ENCODE measurements at places on chromosomes 7 and 10.

- DNase-seq: no peak
Measured at GRCh38 chr7:132574223-132574622, 2.0 kb downstream of the PLXNA4 start.

- no peak for DNase-seq
Measured at GRCh38 chr7:135522509-135522908, 12.6 kb upstream of the CNOT4 start.

GRCh38 chr7:107966711-107967110, 36.2 kb downstream of the LAMB1 start:
- no peak for DNase-seq

- no peak for DNase-seq
Measured at GRCh38 chr7:92002720-92003119, 62.1 kb downstream of the AKAP9 start.

DNA sequence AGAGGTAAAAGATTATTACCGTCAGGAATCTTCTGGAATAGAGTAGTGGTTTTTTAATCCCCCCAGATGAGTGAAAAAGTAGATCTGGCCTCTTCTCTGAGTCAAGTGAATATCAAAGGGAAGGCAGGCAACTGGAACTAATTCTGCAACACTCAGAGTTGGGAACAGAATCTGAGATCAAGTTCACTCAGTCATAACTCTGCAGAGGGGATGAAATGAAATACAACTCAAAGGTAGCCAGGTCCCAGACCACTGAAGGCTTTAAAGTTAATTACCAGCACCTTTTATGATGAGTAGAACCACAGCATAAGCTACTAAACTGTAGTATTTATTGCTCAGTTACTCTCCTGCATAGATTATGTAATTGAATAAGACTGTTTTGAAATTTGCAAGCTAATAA, 455.6 kb upstream of the AKR1E2 start:
- no peak for DNase-seq

GRCh38 chr7:55309040-55309991, 55.8 kb upstream of the LANCL2 start:
- DNase-seq: peak; percentile 60

GRCh38 chr7:157000741-157001653, 9.5 kb downstream of the MNX1 start:
- no peak for DNase-seq

DNA sequence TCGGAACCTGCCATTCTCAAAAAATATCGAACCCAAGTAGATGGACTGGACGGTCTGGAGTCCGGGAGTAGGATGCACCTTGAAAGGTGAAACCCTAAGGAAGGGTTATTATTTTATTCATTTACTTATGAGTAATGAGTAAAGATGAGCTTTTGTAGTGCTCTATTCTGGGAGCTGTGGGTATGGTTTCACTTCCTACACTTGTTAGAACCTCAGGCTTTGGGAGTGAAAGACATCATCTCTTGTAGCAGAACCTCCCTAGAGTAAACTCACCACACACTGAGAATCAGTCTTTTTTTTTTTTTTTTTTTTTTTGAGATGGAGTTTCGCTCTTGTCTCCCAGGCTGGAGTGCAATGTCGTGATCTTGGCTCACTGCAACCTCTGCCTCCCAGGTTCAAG, 389.4 kb upstream of the AUTS2 start:
- DNase-seq: no peak

DNA sequence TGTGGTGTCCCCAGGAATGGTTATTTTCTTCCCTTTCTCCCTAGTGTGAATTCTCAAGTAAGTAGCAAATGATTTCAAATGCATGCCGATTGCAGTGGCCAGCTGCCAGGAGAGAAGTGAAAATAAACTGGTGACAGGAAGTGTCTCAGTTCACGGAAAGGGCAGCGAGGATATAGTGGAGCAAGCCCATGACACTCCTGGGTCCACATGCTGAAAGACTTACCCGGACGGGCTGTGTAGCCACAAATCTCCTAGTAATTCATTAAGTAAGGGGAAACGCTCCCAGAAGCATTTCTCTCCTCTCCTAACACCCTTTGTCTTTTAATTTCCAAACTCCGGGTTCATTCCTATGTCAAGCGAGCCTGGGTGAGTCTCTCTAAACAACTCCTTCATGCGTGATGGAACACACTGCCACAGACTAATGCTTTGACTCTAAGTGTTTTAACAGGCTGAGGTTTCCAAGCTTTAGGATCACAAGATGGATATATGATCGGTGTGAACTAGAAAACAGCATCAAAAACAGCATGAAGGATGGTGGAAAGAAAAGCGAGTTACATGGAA, 125.6 kb downstream of the CYP26A1 start:
- no peak for DNase-seq

GRCh38 chr10:48976196-48976595, 36.6 kb upstream of the LRRC18 start:
- no peak for DNase-seq

DNA sequence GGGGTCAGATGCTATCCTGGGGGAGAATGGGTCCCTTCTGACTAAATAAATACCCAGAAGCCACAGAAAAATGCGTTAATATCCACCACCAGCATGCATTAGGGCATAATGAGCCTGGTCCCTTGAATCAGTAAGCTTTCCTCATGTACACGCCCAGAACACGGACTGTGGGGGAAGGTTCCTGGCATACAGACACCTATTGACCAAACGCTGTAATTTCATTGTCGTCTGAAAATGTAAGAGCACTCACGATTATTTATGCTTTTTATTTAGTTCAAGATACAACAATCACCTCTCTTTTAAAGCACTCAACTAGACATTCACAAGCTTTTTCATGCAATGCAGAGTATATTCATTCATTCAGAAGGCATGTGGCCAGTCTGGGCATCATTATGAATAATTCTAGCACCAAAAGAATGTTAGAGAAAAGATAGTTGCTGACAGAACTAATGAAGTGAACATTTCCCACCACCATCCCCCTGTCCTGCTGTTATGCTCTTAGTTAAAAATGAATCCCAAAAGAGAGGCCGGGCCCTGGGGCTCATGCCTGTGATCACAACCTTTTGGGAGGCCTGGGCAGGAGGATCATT, 101.0 kb downstream of the SVIL start:
- no peak for DNase-seq

DNA sequence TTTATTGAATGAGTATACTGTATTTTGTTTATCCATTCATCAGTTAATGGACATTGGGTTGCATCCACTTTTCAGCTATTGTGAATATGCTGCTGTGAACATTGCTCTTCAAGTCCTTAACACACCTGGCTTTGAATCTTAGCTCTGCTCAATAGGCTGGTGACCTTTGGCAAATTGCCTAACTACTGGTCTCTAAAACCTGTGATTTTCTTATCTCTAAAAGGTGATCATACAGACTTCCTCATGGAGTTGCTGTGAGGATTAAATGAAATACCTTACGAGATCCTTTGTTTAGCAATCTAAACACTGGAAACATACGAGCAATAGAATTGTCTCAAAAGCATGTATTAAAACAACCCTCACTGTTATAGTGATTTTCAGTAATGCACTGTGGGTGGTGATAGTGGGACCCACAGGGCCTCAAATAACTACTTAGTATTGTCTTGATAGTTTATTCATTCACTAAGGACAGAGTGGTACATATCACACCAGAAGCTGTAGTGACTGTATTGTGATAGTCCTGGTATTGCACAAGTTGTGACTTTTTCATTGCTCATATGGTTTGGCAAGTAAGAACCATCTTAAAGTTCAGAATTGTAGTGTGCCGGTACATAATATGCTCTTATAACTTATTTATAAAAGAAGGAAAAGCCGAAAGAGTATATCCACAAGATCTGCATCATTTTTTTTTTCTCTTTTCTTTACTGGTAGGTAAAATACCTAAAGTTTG, 257.6 kb downstream of the EXOC4 start:
- no peak for DNase-seq

GRCh38 chr10:5595994-5596471, 70.4 kb downstream of the ASB13 start:
- no peak for DNase-seq

DNA sequence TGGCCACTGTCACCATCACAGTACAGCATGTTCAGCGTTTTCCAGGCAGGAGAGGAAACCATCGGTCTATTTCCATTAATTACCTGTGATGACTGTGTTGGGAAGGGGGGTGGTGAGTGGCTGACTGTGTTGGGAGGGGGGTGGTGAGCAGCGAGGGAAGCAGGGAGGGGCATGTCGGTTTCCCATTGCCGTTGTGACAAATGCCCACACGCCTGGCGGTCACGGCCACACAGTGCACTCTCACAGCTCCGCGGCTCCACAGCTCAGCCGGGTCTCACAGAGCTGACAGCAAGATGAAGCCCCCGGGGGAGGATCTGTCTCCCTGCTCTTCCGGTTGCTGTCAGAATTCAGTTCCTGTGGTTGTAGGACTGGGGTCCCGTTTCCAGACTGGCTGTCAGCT, 39.0 kb downstream of the AP5Z1 start:
- DNase-seq: no peak
